Astrocyte (in vitro differentiated cells and primary cell): ENCODE measurements at places on chromosomes 3 and 15.

DNA sequence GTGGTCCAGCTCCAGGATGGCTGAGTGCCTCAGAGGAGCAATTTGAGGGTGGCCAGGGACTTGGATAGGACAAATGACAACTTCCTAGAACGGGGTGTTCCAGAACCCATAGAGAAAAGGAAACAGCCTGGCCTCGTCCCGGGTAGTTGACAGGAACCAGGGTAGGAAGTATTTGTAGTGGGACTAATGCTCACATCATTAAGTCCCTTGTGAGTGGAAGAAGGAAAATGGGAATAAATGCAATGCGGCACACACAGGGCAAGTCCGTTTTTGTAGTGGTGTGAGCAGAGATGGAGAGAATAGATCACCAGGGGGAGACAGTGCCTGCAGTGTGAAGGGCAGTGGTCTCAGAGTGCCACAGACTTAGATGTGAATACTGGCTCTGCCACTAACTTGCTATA is 19.6 kb downstream of the TIMP4 start:
- no peak overlapping the region for H3K4me3 ChIP-seq

DNA sequence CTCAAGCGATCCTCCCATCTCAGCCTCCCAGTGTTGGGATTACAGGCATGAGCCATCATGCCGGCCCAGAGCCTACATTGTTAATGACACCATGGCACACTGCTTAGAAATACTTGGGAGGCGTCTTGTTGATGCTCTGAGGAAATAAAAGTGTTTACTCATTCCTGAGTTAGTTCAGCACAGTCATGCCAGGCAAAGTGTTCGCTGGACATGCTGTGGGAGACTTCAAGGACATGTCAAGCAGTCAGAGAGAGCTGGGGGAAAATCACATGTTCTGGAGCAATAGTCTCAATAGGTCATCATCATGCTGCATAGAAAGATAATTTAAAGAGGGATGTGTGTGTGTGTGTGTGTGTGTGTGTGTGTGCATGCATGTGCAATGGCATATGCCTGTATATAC is 37.5 kb downstream of the TTC23 start:
- no peaks in the 10 kb centered on the region for H3K27me3 ChIP-seq
- peaks cover 7% of the 10 kb centered on the region for H3K4me1 ChIP-seq
- H3K4me3 ChIP-seq: no peak overlapping the region
- no peak for DNase-seq

DNA sequence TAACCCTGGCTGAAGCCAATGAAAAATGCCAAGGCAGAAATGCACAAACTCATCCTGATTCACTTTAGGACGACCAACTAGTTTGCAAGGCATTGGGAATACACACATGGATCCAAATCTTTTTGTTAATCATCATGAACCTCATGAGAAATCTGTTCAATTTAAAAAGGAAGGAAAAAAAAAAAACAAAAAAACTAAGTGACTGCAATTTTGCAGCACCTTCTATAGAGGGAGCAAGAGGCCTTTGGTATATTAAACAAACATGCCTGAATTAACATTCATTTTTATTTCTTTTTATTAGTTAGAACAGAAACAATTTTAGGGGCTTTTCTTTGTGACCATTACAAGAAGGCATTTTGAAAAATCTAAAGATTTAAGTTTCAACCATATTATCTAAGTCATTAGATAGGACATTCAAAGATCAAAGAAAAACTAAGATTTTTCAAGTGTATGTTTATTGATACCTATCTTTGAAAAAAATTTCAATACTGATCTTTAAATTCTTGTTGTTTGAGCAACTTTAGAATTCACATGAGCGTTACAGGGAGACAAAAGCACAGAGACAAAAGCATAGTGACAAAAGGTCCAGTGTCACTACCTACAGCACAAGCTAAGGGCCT is 182.4 kb downstream of the CBLB start:
- no peaks in the 10 kb centered on the region for H3K4me1 ChIP-seq
- DNase-seq: no peak
- no peak overlapping the region for H3K27ac ChIP-seq
- no peak overlapping the region for H3K4me3 ChIP-seq
- H3K36me3 ChIP-seq: peaks cover 19% of the 10 kb centered on the region

DNA sequence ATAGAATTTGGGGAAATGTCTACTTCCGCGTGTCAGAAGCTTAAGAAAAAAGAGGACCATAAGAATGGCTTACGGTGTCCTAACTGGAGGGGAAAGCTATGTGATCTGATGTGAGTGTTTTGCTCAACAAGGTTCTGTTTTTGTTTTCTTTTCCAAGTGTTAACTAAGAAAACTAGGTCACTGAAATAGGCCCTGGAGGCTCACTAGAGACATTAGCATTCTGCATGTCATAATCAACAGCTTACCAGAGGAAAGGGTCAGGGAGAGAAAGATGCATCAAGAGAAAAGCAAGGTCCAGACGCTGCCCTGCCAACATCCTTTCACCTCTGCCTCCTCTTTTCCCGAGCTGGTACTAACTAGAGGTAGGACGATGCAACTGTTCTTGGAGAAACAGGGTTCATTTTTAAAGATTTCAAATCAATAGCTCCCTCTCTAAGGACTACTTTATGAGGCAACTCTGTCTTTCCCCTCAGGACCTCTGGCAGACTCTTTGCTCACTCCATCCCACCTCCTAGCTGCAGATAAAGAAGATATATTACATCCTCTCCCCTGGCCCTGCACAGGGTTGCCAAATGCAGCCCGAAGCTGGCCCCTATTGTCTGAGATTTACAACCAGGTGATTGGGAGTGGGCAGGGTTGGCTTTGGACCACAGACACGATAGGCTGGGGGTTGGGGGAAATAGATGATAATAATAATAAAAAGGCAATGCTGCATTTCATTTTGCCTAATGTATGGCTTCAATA is 209.9 kb upstream of the SLC2A2 start:
- no peak overlapping the region for H3K4me3 ChIP-seq
- no peak for DNase-seq
- H3K4me1 ChIP-seq: no peaks in the 10 kb centered on the region
- H3K27me3 ChIP-seq: no peaks in the 10 kb centered on the region
- H3K36me3 ChIP-seq: no peaks in the 10 kb centered on the region

GRCh38 chr3:141217389-141217788 is 14.2 kb upstream of the PXYLP1 start:
- H3K4me1 ChIP-seq: no peaks in the 10 kb centered on the region
- no peak overlapping the region for H3K27ac ChIP-seq

DNA sequence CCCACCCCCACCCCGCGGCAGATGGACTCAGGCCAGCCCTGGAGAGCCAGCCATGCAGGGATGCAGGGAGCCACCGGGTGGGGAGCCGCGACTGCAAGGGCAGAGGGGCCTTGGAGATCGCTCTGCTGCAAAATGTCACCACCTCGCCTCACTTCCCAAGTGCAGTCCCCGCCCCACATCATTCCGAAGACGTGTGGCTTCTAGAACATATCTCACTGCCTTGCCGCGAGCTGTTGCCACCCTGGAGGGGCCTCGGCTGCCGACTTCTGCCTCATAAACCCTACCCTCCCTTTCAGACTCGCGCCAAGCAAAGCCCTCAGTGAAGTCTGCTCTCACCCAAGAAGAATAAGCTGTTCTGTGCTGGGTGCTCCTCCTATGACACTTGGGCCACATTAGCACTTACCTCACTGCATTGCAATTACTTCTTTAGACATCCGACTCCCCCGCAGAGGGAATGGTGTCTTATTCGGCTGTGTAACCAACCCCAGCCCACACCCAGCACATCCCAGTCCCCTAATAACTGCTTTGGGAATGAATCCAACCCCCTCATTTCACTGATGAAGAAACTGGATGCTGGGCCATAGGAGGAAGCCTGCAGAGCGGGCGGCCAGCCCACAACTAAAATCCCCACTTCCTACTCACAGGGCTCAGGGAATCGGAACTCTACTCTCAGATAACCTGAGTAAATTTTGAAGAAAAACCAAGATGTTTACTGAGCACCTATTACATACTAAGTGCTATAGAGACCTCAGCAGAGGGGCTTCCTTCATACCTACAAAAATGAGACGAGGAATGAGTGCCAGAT is 8.6 kb downstream of the TLE3 start:
- peaks cover 33% of the 10 kb centered on the region for H3K36me3 ChIP-seq
- H3K27me3 ChIP-seq: no peaks in the 10 kb centered on the region
- DNase-seq: peak; percentile 67
- H3K4me1 ChIP-seq: peaks cover 43% of the 10 kb centered on the region
- no peak overlapping the region for H3K27ac ChIP-seq
- no peak overlapping the region for H3K4me3 ChIP-seq

GRCh38 chr3:104133630-104134029 is 1233.1 kb upstream of the ALCAM start:
- H3K27ac ChIP-seq: peak overlapping the region; percentile 26
- no peaks in the 10 kb centered on the region for H3K27me3 ChIP-seq
- H3K4me1 ChIP-seq: no peaks in the 10 kb centered on the region
- no peak overlapping the region for H3K4me3 ChIP-seq

GRCh38 chr15:98958076-98958475 is 49.5 kb downstream of the PGPEP1L start:
- no peak overlapping the region for H3K27ac ChIP-seq
- no peak overlapping the region for H3K4me3 ChIP-seq
- H3K36me3 ChIP-seq: peaks cover 37% of the 10 kb centered on the region

DNA sequence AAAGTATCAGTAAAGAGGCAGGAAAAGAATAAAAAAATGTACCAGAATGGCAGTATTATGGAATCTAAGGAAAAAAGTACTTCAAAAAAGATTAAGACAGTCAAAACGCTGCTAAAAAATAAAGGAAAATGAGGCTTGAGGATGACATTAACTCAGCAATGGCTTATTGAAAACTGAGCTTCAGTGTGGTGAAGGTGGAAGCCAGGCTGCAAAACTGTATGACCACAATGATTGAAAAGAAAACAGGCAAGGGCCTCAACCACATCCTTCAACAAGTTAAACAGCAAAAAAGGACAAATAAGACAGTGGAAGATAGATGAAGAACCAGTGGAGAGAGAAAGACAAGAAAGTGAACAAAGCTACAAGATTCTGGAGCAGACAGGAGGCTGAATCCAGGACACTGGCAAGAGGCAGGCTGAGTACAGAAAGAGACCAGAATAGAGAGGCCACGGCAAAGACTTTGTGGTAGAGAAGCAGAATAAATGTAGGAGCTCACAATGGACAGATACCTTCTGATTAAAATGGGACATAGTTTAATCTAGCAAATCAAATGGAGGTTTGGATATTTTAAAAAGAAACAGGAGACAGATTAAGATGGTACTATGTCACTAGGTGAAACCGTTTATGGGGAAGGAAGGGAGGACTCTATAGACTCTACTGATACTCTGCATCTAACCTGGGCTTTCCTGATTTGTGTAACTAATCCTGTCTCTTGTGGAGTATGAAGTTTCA is 86.1 kb downstream of the TJP1 start:
- peaks cover 15% of the 10 kb centered on the region for H3K4me1 ChIP-seq
- peak; percentile 27 for DNase-seq
- H3K4me3 ChIP-seq: no peak overlapping the region
- H3K27me3 ChIP-seq: no peaks in the 10 kb centered on the region
- H3K36me3 ChIP-seq: peaks cover 46% of the 10 kb centered on the region

DNA sequence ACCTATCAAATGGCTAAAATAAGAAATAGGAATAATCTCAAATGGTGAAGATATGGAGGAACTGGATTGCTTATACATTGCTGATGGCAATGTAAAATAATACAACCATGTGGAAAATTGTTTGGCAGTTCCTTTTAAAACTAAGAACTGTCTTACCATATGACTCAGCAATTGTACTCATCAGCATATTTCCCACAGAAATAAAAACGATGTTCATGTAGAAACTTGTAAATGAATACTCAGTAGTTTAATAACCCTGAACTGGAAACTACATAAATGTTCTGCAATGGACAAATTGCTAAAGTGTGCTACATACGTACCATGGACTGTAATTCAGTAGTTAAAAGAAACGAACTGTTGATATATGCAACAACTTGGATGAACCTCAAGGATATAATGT is 253.9 kb upstream of the RBMS3 start:
- no peak for DNase-seq
- H3K27ac ChIP-seq: no peak overlapping the region

GRCh38 chr3:194194757-194195085 is 58.8 kb downstream of the HES1 start:
- peaks cover 9% of the 10 kb centered on the region for H3K27me3 ChIP-seq
- H3K4me3 ChIP-seq: no peak overlapping the region
- no peak for DNase-seq

GRCh38 chr15:64017591-64018163 is 28.6 kb downstream of the DAPK2 start:
- H3K27ac ChIP-seq: no peak overlapping the region
- peaks cover 8% of the 10 kb centered on the region for H3K4me1 ChIP-seq
- H3K4me3 ChIP-seq: no peak overlapping the region
- no peaks in the 10 kb centered on the region for H3K36me3 ChIP-seq

- peaks cover 38% of the 10 kb centered on the region for H3K4me1 ChIP-seq
- no peaks in the 10 kb centered on the region for H3K27me3 ChIP-seq
- no peak overlapping the region for H3K4me3 ChIP-seq
- H3K27ac ChIP-seq: peak overlapping the region; percentile 85
Measured at GRCh38 chr3:172082269-172082668, 42.9 kb downstream of the FNDC3B start.

DNA sequence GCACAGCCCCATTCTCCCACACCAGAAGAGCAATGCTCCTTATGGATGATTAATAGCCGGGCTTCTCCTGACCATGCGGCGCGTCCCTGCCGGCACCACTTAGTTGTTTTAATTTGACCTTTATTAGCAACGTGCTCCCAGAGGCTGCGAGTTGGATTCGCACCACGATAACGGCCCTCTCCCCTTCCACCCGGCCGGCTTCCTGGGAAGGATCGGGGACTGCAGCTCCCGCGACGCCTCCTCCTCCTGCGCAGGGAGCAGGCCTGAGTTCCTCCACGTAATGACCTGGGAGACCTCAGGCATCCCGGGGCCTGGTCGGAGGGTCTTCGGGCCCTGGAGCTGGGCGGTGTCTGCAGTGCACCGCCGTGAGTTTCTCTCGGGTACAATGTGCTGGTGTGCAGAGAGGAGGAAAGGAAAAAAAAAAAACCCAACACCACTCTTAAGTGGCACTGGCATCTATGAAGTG is 243.3 kb upstream of the TOPAZ1 start:
- H3K27ac ChIP-seq: peak overlapping the region; percentile 37
- peaks cover 57% of the 10 kb centered on the region for H3K27me3 ChIP-seq
- no peak for DNase-seq
- no peaks in the 10 kb centered on the region for H3K36me3 ChIP-seq
- peak overlapping the region; percentile 64 for H3K4me3 ChIP-seq

GRCh38 chr3:173857154-173857553 is 459.6 kb downstream of the NLGN1 start:
- no peaks in the 10 kb centered on the region for H3K36me3 ChIP-seq
- H3K27ac ChIP-seq: no peak overlapping the region
- H3K4me3 ChIP-seq: no peak overlapping the region
- DNase-seq: no peak
- no peaks in the 10 kb centered on the region for H3K4me1 ChIP-seq
- no peaks in the 10 kb centered on the region for H3K27me3 ChIP-seq

DNA sequence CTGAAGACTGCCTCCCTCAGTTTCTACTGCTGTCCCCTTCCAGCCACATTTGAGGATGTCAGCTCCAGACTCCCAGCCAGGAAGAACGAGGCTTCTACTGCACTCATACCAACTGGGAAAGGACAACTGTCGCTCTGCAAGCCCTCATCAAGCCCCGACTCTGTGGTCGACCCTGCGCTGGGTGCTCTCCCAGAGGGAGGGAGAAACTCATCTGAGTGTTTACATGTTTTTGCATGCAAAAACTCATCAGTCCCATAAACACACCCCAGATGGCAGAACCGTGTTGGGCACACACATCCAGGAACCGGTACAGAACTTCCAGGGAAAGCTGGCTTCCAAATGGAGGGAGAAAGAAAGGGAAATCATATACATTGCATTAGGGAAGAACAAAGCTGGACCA is 43.5 kb downstream of the ADAMTS17 start:
- H3K36me3 ChIP-seq: no peaks in the 10 kb centered on the region
- DNase-seq: no peak
- H3K27me3 ChIP-seq: no peaks in the 10 kb centered on the region
- H3K4me3 ChIP-seq: no peak overlapping the region
